Stimulated activated CD4-positive, alpha-beta T cell treated with anti-CD3 and anti-CD28 coated beads, Interleukin-15, amount 100 ng/mL, for 1 hour (primary cell): ENCODE measurements at places on chromosomes 12 and 14.

DNA sequence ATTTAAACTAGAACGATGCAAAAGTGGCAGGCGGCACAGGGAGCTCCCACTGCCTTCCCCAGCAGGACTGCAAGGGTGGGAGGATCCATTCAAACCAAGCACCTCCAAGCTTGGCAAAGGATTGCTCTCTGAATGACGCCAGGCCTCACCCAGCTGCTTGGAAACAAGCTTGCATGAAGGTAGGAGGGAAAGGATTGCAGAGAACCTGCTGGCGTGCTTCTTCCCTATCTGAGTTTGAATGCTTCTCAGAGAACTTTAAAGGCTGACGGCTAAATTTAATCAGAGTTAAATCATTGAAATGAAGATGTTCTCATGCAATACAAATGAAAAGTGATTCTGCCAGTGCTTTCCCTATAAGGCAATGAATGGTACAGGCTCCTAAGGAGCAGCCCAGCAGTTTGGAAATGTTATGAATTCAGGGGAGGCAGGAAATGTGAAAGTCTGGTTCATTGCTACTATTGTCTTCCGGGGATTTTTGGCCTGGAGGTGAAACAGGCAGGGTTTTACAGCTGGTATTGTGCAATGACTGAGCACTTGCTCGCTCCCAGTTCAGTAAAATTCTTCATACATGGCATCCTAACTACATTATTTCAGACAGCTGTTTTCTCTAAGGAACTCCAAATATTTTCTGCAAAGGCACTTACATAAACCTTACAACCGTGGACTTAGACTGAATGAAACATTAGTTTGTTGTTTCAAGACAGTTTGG is 31.9 kb upstream of the DUSP6 start:
- DNase-seq, result no peak

GRCh38 chr12:66035288-66035966 is 95.1 kb downstream of the LLPH start:
- no peak for DNase-seq

GRCh38 chr14:84131924-84132323 is 1398.0 kb upstream of the FLRT2 start:
- DNase-seq, result no peak

DNA sequence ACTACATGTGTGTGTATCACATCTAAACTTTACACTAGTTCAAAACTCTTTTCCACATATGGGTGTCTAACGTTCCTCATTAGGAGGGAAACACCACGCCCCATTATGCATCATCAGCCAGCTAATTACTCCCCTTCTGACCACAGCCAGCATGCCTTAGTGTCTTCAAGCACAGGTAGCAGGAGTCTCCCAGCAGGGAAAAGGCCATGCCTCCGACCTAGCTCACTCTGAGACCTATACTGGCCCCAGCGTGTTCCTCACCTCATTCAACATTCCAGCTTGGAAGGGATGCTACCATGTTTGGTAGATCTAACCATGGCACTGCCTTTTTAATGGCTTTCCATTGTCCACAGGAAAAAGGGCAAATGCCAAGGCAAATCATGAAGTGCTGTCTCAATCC is 66.1 kb upstream of the PRB2 start:
- no peak for DNase-seq

- no peak for DNase-seq
Measured at GRCh38 chr12:125148316-125148715, 83.1 kb downstream of the AACS start.

- DNase-seq, result no peak
Measured at GRCh38 chr12:15193946-15194345, 27.3 kb downstream of the RERG start.

DNA sequence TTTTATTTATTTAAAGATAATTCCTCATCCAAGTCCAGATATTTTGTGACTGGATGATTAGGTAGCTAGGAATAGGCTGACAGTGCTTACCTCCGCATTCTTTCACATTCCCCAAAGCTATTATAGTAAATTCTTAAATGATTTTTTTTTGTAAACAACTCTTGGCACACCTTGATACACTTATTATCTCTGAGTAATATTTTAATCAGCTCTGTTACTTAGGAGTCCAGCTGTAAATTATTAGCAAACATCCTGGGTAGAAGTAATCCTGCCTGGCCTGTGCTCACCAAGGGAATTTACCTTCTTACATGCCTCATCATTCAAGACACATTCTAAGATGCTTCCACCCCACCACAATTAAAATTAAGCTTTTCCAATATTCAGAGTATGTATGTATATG is 186.1 kb downstream of the SLC2A13 start:
- DNase-seq, result no peak

DNA sequence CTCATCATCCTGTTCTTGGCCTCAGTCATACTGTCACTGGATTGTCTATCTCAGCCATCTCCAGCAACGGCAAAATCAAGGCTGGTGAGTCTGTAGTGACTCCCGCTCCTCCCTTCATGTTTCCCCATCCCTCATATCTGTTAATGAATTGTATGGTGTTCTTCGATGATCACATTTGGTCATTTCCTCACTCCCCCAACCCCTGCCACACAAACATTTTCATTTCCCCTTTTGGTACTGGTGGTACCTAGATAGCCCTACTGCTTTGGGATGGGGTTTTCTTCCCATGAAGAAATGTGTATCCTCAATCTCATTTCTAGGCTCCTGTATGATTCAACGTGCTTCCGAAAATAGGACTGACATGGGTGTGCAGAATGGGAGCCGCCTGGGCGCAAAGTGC is 2.7 kb upstream of the KLHL33 start:
- DNase-seq, result no peak
